Tibial nerve (tissue), 4 donors: ENCODE measurements at places on chromosomes 1 and 21.

GRCh38 chr21:31335957-31336738 lies 7.9 kb downstream of the TIAM1 start:
- no peak overlapping the region for H3K27ac ChIP-seq
- no peaks in the 10 kb centered on the region for H3K36me3 ChIP-seq
- no peaks in the 10 kb centered on the region for H3K4me1 ChIP-seq
- H3K27me3 ChIP-seq: no peaks in the 10 kb centered on the region

DNA sequence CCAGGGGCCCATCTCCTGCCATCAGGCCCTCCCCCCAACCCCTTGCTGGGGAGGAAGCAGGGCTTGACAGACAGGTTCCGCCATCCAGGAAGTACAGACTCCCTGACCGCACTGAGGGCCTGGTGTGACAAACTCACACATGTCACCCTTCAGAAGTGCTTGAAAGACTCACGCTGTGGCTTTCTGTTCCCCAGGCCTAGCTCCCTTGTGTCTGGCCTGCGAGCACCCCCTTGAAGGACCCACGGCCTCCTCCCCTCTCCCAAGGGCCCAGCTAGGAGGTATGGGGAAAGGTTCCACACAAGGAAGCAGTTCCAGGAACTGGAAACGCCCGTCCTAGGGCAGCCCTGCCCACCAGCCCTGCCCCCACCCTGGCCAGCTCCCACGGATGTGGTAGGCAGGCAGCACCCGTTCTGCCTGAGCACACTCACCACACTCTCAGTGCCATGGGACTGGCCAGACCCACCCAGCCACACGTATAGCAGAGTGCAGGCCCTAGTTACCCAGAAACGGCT lies 26.7 kb downstream of the SLC2A1 start:
- H3K27me3 ChIP-seq: no peaks in the 10 kb centered on the region
- DNase-seq: no peak
- no peaks in the 10 kb centered on the region for H3K4me1 ChIP-seq
- H3K4me3 ChIP-seq: no peak overlapping the region

DNA sequence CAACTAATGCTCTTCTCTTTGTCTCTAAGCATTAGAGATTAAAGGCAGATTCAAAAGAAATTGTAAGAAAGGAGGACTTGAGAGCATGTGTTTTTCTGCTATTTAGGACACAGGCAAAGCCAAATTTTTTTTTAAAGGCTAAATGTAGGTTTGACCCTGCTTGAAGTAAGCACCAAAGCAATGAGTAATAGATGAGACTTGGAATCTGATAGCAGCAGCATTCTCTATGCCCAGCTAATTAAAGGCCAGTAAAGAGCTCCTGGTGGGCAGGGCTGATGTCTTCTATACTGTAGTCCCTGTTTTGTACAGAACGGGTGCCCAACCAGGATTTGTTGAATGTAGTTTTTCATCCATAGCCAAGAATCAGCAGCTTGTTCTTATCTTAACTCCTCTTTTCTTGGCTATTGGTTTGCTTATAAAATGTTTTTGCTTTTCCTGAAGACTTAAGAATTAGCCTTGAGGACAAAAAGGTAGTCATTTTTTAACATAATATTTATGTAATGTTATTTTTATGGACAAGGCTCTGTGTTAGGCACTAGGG lies 179.6 kb downstream of the LMO4 start:
- DNase-seq: no peak
- H3K36me3 ChIP-seq: no peaks in the 10 kb centered on the region
- no peak overlapping the region for H3K27ac ChIP-seq

- no peak for DNase-seq
- H3K27ac ChIP-seq: no peak overlapping the region
- H3K36me3 ChIP-seq: no peaks in the 10 kb centered on the region
- no peak overlapping the region for H3K4me3 ChIP-seq
Observed at GRCh38 chr1:201731592-201731991, 97.4 kb upstream of the IPO9 start.

- no peak overlapping the region for H3K27ac ChIP-seq
- H3K36me3 ChIP-seq: no peaks in the 10 kb centered on the region
- H3K27me3 ChIP-seq: no peaks in the 10 kb centered on the region
- no peak for DNase-seq
- no peaks in the 10 kb centered on the region for H3K4me1 ChIP-seq
Observed at GRCh38 chr21:18917622-18918021, 514.0 kb upstream of the TMPRSS15 start.

GRCh38 chr1:227547310-227548118 lies 15.8 kb upstream of the ZNF678 start:
- H3K4me3 ChIP-seq: no peak overlapping the region
- no peaks in the 10 kb centered on the region for H3K36me3 ChIP-seq
- peaks cover 9% of the 10 kb centered on the region for H3K4me1 ChIP-seq
- DNase-seq: no peak

DNA sequence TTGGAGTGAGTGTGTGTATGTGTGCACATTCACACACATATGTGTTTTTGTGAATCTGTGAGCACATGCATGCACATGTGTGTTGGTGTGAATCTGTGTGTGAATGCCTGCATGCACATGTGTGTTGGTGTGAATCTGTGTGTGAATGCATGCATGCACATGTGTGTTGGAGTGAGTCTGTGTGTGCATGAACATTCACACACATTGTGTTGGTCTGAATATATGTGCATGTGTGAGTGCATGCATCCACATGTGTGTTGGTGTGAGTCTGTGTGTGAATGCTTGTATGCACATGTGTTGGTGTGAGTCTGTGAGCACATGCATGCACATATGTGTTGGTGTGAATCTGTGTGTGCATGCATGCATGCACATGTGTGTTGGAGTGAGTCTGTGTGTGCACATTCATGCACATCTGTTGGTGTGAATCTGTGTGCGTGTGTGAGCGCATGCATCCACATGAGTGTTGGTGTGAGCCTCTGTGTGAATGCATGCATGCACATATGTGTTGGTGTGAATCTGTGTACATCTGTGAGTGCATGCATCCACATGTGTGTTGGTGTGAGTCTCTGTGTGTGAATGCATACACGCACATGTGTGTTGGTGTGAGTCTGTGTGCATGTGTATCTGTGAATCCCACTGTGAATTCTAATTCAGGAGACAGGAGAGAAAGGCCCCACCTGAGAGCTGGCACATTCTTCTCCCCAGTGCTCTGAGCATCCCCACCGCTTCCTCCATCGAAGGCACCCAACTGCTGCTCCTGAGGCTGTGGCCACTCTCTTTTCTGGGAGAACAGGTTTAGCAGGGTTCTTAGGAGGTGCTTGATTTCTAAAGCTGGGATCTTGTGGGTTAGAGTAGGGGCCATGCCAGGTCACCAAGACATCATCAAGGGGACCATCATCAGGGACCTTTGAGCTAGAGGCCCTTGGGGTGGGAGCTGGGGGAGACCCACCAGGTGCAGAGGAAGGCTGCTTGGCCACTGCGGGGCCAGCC lies 117.5 kb upstream of the ARHGEF16 start:
- H3K27me3 ChIP-seq: no peaks in the 10 kb centered on the region
- H3K4me3 ChIP-seq: no peak overlapping the region
- no peak for DNase-seq
- H3K36me3 ChIP-seq: no peaks in the 10 kb centered on the region

- H3K27ac ChIP-seq: peak overlapping the region; percentile 71
- DNase-seq: peak; percentile 84
- no peak overlapping the region for H3K4me3 ChIP-seq
- H3K27me3 ChIP-seq: no peaks in the 10 kb centered on the region
Observed at GRCh38 chr1:39076127-39076798, 50.1 kb downstream of the NDUFS5 start.

DNA sequence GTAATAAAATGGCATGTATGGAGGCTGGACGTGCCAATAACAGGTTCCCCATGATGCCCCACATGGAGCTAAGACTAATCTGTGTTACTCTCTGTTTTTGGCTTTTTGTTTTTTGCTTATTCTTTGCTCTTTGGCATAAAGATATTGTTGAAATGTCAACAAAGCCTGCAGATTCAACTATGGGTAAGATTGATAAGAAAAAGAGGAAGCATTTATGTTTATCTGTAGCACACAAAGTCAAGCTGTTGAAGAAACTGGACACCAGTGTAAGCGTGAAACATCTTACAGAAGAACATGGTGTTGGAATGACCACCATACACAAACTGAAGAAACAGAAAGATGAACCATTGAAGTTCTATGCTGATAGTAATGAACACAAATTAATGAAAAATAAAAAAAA lies 402.7 kb downstream of the LTN1 start:
- DNase-seq: no peak
- no peak overlapping the region for H3K4me3 ChIP-seq
- no peaks in the 10 kb centered on the region for H3K27me3 ChIP-seq
- H3K27ac ChIP-seq: no peak overlapping the region
- no peaks in the 10 kb centered on the region for H3K4me1 ChIP-seq
- no peaks in the 10 kb centered on the region for H3K36me3 ChIP-seq

- H3K4me1 ChIP-seq: no peaks in the 10 kb centered on the region
- H3K36me3 ChIP-seq: no peaks in the 10 kb centered on the region
- peak; percentile 64 for DNase-seq
- H3K27me3 ChIP-seq: no peaks in the 10 kb centered on the region
- H3K4me3 ChIP-seq: peak within 1 kb of the TSS; percentile 93
Observed at GRCh38 chr1:247331525-247332214, at the start of gene ZNF496. Gene ZNF496, minus strand, starts transcription at chr1:247331867. Its CDS starts 2,289 bp downstream, at chr1:247329578.

GRCh38 chr1:9351654-9352271 lies 59.1 kb downstream of the SPSB1 start:
- H3K4me3 ChIP-seq: no peak overlapping the region
- no peaks in the 10 kb centered on the region for H3K27me3 ChIP-seq
- H3K36me3 ChIP-seq: no peaks in the 10 kb centered on the region
- H3K27ac ChIP-seq: no peak overlapping the region

DNA sequence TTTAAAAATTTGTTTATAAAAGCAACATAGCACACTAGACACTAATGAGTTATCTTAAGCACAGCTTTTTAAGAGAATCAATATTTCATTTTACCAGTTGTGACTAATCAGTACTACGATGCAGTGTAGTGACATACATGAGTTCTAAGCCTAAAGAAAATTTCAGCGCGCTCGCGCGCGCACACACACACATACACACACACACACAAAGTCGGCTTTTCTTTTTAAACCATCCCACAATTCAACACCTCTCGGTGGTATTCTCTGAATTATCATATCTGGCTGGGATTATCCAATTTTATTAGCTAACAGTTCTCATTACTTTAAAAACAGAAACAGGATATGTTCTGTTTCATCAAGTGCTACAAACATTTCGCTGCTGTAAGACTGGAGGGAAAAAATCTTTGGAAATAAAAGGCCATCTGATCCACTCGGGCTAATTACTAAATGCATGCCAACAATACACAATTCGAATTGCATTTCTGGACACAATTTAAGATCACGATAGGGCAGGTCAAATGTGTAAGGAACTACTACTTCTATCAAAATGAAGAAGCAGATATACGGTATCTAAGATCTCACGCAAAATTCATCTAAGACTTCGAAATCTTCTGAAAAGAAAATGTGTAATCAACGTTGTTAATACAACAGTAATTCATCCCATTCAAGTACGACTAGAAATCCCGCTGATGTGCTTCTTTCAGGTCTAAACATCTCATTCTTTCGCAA lies 1.2 kb downstream of the TUT4 start:
- peak; percentile 8 for DNase-seq
- peak overlapping the region; percentile 100 for H3K4me3 ChIP-seq
- no peaks in the 10 kb centered on the region for H3K36me3 ChIP-seq
- H3K27me3 ChIP-seq: no peaks in the 10 kb centered on the region

GRCh38 chr1:204357551-204358490 lies 1.9 kb downstream of the PLEKHA6 start:
- peaks cover 17% of the 10 kb centered on the region for H3K27me3 ChIP-seq
- H3K4me3 ChIP-seq: no peak overlapping the region
- no peak for DNase-seq
- no peaks in the 10 kb centered on the region for H3K36me3 ChIP-seq

DNA sequence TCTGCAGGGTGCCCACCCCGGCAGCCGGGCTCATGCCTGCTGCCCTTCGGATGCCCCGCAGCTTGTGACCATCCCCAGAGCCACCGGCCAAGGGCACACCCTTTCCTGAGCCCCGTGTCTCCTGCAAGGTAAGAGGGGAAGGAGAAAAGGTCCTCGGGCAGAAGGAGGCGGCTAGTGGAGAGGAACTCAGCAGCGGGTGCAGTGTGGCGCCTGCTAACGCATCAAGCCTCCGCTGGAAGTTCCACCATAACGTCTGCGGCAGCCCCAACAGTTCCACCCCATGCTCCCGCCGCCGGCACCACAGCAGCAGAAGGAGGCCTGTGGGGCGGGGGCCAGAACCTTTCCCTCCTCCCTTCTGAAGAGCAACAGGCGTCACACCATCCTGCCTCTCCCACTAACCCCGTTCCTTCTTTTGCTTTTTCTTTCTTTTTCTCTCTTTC lies 990 bp downstream of the VWA5B1 start:
- peaks cover 49% of the 10 kb centered on the region for H3K27me3 ChIP-seq
- H3K4me3 ChIP-seq: no peak overlapping the region
- no peak for DNase-seq
- H3K27ac ChIP-seq: no peak overlapping the region

- no peak overlapping the region for H3K27ac ChIP-seq
- peak; percentile 48 for DNase-seq
- H3K27me3 ChIP-seq: no peaks in the 10 kb centered on the region
Observed at GRCh38 chr1:240691909-240692705, 80.2 kb upstream of the GREM2 start.

- no peaks in the 10 kb centered on the region for H3K36me3 ChIP-seq
- no peaks in the 10 kb centered on the region for H3K27me3 ChIP-seq
- DNase-seq: no peak
- H3K4me3 ChIP-seq: no peak overlapping the region
- no peak overlapping the region for H3K27ac ChIP-seq
- H3K4me1 ChIP-seq: no peaks in the 10 kb centered on the region
Observed at GRCh38 chr21:38621132-38621531, 122.9 kb upstream of the ERG start.

DNA sequence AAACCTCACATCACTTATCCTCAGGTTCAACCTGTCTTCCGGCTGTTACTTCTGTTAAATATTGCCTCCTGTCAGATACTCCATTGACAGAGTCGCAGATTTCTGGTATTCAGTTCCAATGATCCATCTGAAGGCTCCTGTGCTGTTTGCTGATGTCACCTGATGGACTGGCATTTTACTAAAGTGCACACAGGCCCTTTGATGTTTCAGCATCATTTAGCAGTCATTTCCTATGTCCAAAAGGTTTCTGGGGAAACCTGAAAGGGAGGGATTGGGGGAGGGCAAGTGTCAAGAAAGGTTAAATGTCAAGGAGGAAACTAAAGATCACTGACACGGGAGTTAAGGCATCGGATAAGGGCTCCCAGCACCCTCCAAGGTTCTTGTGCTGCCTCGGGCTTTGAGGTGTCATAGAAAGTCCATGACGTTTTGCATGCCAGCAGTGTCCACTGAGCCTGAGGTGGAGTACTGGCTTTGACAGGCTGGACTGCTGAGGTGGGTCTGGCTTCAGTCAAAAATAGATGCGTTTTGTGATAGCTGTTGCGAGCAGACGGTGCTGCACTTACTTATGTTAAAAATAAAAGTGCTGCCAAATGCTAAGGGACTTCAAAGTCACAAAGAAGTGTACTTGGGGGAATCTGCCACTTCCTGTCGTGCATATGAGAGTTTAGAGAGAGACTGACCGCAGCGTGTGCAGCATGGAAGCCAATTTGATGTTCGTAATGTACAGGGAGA lies 30.8 kb downstream of the XCL2 start:
- no peak overlapping the region for H3K27ac ChIP-seq
- no peak overlapping the region for H3K4me3 ChIP-seq
- no peaks in the 10 kb centered on the region for H3K4me1 ChIP-seq

- no peak overlapping the region for H3K4me3 ChIP-seq
- H3K27me3 ChIP-seq: no peaks in the 10 kb centered on the region
- no peaks in the 10 kb centered on the region for H3K4me1 ChIP-seq
- peak overlapping the region; percentile 20 for H3K27ac ChIP-seq
- no peaks in the 10 kb centered on the region for H3K36me3 ChIP-seq
Observed at GRCh38 chr1:27057389-27057788, 44.7 kb upstream of the TENT5B start.

- peaks cover 51% of the 10 kb centered on the region for H3K4me1 ChIP-seq
- no peak for DNase-seq
Observed at GRCh38 chr1:206725109-206725963, 40.6 kb downstream of the MAPKAPK2 start.

GRCh38 chr1:112461200-112461871 lies 47.4 kb upstream of the WNT2B start:
- H3K4me1 ChIP-seq: no peaks in the 10 kb centered on the region
- peak overlapping the region; percentile 90 for H3K27ac ChIP-seq
- H3K36me3 ChIP-seq: peaks cover 16% of the 10 kb centered on the region
